ENCODE measurements at places on chromosomes 12 and 14. TPM values are rescaled to one million over a fixed set of nuclear protein-coding genes. Genes with fewer than 3 reads are reported as not detected.

Gene KRT72
- total RNA-seq: 0.21 TPM

Gene CRIP2
- 202 TPM for total RNA-seq

DNA sequence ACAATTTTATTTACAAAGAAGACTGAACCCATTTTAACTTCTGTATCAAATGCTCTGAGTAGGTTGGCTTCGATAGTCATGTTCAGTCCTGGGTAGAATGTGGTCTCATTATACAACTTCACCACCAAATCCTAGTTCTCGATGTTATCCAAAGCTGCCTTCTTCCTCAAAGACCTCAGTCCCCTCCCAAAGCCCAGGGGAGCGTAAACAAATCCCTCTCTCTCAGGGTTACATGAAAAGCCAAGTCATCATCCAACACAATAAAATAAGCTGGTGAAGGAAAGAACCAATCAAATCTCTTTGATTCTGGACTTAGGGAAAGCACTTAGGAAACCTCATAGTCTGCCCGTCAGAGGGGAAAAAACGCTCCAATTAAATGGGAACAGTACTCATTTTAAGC is 9.1 kb downstream of the PTCSC3 start:
- DNase-seq: no peak

GRCh38 chr12:59710004-59710628 is 114.3 kb downstream of the SLC16A7 start:
- no peak for DNase-seq

DNA sequence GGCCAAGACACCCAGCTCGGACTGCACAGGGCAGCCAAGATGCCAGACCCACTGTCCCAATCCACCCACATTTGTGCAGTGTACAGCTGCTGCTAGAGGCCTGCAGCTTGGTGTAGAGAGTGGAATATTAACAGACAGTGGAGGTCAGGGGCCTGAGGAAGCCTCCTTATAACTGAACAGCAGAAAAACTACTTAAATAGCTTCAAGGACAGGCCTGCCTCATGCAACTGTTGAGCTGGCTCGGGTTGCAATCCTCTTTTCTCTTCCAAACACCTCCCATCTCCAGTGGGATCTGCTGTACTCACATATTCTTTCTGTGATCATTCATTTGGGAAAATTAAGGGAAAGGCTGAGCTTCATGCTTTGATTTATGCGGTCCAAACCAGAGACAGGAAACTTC is 1043.2 kb upstream of the TMEM132C start:
- peak; percentile 49 for DNase-seq

GRCh38 chr12:88036353-88036965 is 7.3 kb upstream of the C12orf50 start:
- DNase-seq: peak; percentile 6

GRCh38 chr12:93244514-93245077 is 133.1 kb upstream of the NUDT4 start:
- no peak for DNase-seq

All from tongue (tissue), 3 donors.